Activated CD4-positive, alpha-beta T cell treated with anti-CD3 and anti-CD28 coated beads, Interleukin-2, amount 50 U/mL, for 4 hours (primary cell): ENCODE measurements at places on chromosomes 2 and 18.

DNA sequence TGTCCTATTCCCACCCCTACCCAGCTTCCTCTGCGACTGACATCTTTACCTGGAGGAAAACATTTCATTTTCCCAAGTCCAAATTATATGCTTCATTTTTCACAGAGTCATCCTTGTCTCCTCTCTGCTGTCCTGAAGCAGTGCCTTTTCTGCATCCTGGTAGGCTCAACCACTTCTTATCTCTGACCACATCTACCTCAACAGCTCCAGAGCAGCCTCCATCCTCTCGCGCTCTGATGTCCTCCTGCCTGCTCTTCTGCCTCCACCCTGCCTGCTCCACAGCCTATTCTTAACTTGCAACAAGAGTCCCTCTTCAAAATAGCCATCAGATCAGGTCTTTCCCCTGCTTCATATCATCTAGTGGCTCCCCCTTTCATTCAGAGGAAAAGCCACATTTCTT, 457.1 kb downstream of the PARD3B start:
- DNase-seq, result no peak

DNA sequence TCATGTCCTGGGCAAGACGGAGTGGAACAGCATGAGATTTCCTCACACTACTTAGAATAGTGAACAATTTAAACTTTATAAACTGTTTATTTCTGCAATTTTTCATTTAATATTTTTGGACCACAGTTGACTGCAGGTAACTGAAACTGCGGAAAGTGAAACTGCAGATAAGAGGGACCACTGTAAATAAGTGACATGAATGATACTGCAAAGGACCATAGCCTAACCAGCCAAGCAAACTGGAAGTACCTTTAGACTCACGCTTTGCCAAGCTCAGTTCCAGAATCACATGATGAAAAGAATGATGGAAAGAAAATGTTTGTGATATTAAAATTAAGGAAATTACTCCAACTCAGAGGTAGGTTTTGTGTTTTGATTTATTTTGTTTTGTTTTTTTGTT, 94.6 kb upstream of the ITGA4 start:
- no peak for DNase-seq

- DNase-seq, result no peak
These were observed 285.1 kb downstream of the SLC4A3 start for GRCh38 chr2:219912491-219912921.

GRCh38 chr2:151186011-151186410, 75.7 kb downstream of the RBM43 start:
- no peak for DNase-seq

DNA sequence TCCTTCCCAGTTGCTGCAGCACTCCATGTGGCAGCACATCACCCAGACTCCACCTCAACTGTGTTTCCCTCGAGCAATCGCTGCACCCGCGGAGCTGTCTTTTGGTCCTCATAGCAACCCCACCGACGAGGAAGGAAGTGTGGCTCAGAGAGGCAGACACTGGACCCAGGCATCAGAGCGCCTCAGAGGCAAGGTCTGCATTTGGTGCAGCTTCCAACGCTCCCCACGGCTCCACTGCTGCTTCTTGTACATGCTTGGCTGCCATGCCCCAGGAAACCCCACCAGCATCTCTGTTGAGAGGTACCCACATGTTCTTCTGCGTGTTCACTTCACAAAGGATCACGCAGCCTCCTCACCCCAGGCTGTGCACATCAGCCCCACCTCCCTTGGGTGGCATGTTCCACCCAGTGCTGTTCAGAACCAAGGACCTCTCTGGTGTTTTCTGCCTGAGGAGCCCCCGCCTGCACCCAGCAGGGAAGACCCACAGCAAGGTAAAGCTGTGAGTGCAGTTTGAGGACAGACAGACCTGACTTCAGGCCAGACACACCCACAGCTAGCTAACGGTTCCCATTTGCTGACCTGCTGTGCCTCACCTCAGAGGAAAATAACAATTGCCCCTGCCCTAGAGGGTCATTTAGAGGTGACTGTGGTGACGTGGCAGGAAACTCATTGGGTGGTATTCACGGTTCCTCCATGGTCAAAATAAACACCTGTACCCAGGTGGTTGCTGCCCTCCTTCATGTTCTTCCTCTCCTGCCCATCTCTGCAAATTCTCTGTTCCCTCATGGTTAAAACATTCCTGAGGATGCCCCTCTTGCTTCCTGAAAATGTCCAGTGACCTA, 326.3 kb upstream of the MYT1L start:
- DNase-seq, result no peak

- DNase-seq, result peak; percentile 4
These were observed 76.0 kb downstream of the TGIF1 start for GRCh38 chr18:3525870-3526420.

GRCh38 chr2:45403036-45403435, 208.0 kb downstream of the SRBD1 start:
- no peak for DNase-seq

DNA sequence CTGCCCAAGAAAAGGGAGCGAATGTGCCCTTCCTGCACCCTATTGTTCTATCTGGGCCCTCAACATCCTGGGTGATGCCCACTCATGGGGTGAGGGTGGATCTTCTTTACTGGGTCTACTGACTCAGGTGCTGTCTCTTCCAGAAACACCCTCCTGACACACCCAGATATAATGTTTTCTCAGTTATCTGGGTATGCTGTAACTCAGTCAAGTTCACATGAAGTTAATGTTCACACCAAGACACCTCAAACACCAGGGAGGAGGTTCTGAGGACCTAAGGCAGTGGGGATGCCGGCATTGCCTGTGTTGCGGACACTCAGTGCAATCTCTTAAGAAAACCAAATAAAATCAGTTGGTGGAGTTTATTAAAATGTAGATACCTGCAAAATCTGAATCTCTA, 500.9 kb downstream of the BCL11A start:
- no peak for DNase-seq

DNA sequence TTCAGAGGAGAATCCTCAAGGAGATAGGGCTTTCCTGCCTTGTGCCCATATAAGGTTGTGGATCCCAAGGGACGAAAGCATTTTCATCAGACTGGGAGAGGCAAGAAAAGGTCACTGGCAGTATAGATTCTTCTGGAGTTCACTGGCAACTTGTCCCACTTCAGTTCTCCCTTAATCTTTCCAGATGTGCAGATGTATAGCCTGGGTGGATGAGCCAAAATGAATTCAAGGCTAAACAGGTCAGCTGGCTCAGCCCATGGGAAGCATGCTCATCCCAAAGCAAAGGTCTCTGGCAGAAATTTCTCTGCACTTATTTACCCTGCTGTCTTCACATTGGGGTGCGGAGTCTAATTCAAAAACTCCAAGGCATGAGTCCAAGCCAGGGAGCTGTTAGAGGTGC, 148.9 kb upstream of the TNP1 start:
- DNase-seq, result no peak

- no peak for DNase-seq
These were observed 50.9 kb downstream of the LRPPRC start for GRCh38 chr2:43944915-43945314.

GRCh38 chr18:75625966-75626365, 198.5 kb upstream of the SMIM21 start:
- DNase-seq, result no peak

GRCh38 chr18:56570978-56571377, 67.4 kb downstream of the TXNL1 start:
- no peak for DNase-seq

DNA sequence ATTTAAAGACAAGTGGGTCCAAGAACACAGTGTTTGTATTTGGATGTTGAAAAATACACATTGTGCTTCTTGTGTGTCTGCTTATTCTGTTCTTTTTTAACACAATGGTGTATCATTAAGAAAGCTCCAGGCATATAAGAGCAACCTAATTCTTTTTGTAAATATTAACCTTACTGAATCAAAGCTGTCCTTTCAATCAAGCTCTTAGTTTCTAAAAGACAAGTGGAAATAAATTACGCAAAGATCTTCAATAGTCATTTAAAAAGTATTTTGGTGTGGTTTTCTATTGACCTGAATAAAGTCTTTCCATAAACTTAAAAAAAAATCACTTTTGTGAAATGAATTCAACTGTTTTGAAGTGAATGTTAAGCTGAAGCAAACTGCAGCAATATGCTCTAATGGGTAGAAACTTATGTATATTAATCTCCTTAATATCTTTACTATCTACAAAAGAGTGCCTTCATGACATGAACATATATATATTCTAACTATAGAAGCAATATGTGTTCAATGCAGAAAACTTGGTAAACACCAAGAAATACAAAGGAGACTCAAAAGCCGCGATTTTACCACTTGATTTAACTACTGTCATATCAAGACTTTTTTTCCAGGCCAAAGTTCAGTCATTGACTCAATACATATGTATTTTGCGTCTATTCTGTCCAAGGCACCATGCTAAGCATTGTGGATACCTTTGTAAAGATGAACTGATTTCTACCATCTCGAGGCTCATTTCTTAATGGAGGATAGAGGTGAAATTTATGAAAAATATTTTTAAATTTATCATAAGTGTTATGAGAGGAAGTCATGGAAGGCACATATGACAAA, 97.7 kb downstream of the ARHGAP15 start:
- no peak for DNase-seq

DNA sequence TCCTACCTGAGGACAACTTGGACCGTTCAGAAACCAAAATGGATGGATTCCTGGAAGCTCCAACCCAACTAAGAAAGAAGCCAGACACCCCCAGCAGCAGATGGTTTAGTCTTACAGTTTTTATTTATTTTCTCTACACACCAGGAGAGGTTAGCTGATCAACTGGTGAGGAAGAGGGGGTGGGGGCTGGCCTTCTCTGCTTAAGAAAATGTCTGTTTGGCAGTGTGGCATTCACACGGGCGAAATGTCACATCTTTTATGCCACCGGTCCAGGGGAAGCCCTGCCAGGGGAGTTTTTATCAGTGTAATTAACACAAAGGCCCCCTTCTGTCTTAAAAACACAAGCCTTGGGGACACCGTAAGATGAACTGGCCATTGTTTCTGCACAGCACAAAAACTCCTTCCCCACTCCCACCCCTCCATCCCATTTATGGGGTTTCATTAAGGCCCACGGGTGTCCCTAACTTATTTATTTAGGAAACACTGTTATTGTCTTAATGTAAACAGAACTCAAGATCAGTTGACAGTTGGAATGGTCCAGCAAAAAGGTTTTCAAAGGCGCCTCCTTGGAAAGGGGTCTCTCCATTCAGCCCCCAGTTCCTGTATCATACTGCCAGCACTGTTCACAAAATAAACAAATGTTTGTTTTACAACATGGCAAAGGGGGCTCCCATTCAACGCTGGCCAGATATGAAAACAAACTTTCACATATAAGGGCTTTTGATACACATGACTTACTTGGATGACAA, 217.0 kb downstream of the C1D start:
- DNase-seq, result no peak

DNA sequence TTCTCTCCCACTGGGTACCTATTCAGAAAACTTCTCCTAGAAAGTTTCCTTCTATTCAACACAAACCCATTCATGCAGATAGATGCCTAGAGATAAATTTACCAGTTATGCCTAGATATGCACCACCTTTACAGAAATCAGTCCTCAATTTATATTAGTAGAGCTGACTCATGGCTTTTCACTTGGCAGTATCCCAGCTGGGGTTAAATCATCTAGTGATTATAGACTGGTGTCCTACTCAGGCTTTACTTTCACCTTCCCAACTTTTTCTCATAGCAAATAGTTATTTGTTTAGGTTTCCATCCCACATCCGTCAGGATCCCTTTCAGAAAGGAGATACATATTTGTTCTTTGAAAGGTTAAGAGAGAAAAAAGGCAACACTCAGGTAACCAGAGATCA, 124.5 kb downstream of the AQP4 start:
- no peak for DNase-seq

DNA sequence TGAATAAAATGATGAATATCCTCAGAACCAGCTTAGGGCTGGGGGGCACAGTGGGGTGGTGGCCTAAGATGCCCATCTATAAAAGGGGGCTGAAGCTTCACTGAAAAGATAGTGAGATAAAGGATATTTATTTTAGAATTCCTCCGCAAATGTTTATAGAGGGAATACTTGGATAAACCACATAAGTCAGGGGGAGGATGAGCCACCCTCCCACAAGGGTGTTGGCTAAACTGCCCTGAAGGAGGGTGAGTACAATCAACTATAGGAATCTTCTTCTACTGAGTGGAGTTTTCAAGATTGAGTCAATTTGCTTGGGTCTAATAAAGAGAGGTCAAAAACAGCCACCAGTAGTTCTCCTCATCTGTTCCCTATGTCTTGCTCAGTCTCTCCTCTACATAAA, 114.5 kb upstream of the TANK start:
- DNase-seq, result no peak

- DNase-seq, result no peak
These were observed 10.0 kb downstream of the DBI start for GRCh38 chr2:119376810-119377209.

- DNase-seq, result no peak
These were observed 987.7 kb downstream of the TSN start for GRCh38 chr2:122743021-122743675.

DNA sequence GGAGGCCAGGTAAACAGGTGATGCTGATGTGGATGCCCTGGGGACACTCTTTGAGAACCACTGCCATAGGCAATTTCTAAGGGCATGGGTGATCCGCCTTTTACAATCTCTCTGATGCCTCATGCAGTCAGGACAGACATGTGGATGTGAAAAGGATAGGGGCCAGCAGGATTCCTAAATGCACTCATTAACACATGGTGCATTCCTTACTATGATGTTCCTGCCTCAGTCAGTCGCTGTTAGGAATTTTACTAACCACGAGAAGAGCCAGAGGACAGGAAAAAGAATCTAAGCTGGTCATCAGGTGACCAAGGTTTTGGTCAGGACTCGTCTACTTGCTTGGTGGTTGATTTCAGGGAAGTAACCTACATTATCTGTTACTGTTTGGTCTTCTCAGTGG, 191.0 kb downstream of the ARL4C start:
- DNase-seq, result no peak
